Colonic mucosa (tissue), 4 donors: ENCODE measurements at places on chromosomes 4 and X. TPM values are rescaled to one million over a fixed set of nuclear protein-coding genes. Genes with fewer than 3 reads are reported as not detected.

The GAGE13 gene
- total RNA-seq, result not detected

The SPATA4 gene
- not detected for total RNA-seq

The RNF212 gene
- 2.3 TPM for total RNA-seq

The CLIC2 gene
- total RNA-seq, result 9.1 TPM

The SASH3 gene
- total RNA-seq, result 2.9 TPM

The ATP7A gene
- total RNA-seq, result 8.3 TPM

The GC gene
- 4.1 TPM for total RNA-seq

The TACC3 gene
- 99.7 TPM for total RNA-seq

The RFC1 gene
- 28.2 TPM for total RNA-seq

The RTL5 gene
- 1.2 TPM for total RNA-seq

The MAGEB17 gene
- total RNA-seq, result not detected

GRCh38 chr4:10371121-10371520 lies 86.1 kb downstream of the ZNF518B start:
- no peak for DNase-seq

GRCh38 chrX:39729981-39730661 lies 367.6 kb downstream of the BCOR start:
- DNase-seq, result no peak

- no peak for DNase-seq
These were observed 19.0 kb downstream of the MAGEC2 start for GRCh38 chrX:142186103-142186502.

- DNase-seq, result no peak
These were observed 251.5 kb upstream of the RASGEF1B start for GRCh38 chr4:81723019-81723884.

GRCh38 chr4:114349543-114350175 lies 248.9 kb upstream of the UGT8 start:
- DNase-seq, result no peak

DNA sequence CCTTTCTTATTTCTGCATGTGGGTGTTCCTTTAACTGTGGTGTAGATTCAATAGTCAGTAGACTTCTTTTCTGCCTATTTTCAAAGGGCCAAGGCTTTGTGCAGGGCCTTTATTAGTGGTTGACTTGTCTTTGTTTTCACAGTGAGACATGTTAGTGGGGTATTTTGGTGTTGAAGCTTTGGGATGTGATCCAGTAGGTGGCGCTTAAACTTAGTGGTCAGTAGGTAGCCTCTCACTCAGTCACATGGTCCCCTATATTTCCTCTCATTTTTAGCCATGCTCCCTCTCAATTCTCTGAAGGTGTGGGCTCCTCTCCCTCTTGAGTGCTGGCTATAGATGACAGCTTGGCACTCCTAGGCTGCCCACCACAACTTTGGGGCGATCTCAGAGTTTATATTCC lies 23.4 kb upstream of the SLC10A7 start:
- DNase-seq, result no peak

GRCh38 chr4:20106921-20107320 lies 144.8 kb upstream of the SLIT2 start:
- DNase-seq, result no peak

- DNase-seq, result no peak
These were observed 83.7 kb downstream of the FAT4 start for GRCh38 chr4:125398263-125399002.

- DNase-seq, result peak; percentile 34
These were observed 66.8 kb upstream of the UCP1 start for GRCh38 chr4:140635606-140636005.

- DNase-seq, result no peak
These were observed 57.0 kb downstream of the MTMR8 start for GRCh38 chrX:64338296-64338695.

GRCh38 chrX:148269513-148269912 lies 230.9 kb upstream of the AFF2 start:
- DNase-seq, result no peak

DNA sequence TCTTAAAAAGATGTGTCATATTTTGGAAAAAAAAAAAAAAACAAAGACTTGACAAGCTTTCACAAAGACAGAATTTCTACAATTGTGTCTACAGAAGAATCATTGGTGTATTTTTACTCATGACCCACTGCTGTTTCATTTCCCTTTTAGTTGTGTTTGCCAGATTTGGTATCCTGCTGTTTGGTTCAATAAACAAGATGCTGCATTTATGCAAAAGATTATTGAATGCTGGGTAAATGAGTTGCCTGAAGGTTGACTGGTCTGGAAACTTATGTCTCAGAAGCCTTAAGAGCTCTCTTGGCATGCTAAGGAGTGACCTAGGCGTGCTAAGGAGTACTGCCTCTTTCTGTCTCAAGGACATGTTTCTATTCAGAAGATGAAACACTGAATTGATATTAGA lies 64.9 kb upstream of the NPY2R start:
- DNase-seq, result no peak

DNA sequence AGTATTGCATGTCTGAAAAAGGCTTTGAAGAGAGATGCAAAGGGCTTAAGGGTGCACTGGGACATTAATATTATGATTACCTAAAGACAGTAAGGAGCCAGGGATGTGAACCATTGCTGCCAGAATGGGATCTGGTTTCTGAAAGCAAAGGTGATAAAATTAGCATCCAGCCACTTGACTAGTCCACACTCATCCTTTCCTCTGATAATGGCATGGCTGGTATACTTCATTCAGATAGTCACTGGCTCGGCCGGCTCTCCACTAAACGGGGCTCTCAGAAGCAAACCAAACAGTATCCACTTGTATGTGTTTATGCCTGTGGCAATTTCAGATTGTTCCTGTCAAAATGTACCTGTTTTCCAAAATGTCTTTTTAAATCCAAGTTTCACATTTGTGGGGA lies 46.4 kb downstream of the MAMLD1 start:
- DNase-seq, result no peak

DNA sequence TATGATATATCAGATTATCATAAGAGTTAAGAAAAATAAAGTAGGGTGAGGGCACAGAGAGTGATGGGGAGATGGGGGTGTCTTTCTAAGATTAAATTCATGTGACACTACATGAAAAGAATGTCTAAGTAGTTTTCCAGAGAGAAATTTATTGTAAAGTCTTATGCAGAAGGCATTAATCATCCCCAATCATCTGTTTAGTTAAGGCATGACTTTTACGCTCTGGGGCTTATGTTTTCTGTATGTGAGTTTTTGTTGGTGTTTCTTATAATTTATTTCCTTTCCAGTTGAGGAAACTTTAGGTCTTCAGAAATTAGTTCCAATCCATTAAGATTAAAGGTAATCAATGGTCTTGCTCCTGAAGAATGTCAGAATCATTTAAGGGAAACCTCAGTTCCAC lies 383.0 kb upstream of the GALNT7 start:
- no peak for DNase-seq

DNA sequence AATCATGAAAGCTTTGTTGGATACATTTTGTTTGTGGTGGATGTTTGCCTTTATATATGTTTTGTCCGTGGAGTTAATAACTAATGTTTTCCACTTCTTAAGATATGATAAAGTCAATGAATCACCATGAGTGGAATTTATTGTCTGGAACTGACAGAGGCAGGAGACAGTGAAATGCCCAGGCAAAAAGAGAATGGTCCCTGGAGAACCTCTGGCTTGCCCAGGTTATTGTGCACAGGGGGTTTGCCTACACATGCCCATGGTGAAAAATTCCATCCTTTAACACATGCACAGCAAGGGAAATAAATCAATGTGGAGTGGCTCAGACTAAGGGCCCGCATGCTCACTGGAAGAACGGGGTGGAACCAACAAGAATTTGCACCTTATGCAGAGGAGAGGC lies 964.3 kb upstream of the GRIA3 start:
- no peak for DNase-seq

DNA sequence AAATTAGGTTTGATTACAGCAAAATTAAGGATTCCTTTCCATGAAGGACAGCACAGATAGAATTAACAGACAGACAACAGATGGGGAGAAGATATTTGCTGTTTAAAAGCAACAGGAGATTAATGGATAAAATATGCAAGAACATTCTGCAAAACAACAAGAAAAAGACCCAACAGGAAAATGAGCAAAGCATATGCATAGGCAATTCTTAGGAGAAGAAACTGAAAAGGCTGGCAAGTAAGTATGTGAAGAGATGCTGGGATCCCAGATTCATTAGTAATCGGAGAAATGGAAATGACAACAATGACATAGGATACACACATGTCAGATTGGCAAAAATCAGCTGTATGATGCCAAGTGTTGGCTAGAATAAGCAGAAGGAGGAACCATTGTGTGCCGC lies 27.5 kb upstream of the HMGB3 start:
- DNase-seq, result no peak

DNA sequence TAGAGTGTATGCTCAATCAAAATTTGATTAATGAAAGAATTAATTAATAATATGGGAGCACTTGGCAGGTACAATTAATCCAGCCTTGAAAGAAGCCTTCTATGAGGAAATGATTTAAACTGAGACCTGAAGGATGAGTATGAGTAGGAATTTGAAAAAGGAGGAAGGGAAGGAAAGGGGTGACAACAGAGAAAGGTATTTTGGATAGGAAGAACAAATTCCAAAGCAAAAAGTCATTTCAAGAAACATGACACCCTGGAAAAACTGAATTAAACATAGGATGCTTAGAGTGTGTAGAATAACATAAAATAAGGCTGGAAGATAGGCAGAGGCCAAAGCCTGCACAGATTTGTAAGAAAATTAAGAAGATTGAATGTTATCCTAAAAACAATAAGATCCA lies 29.6 kb downstream of the PHOX2B start:
- no peak for DNase-seq

DNA sequence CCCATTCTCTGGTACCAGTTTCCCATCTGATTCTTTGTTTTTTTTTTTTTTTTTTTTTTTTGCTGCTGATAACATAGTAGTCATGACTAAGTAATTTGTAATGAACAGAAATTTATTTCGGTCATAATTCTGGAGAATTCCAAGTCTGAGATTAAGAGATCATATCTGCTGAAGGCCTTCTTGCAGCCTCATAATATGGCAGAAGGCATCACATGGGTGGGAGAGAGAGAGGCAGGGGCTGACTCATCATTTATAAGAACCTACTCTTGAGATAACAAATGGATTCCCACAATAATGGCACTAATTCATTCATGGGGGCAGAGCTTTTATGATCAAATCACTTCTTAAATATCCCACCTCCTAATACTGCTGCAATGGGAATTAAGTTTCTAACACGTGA lies 1034.3 kb downstream of the STIM2 start:
- no peak for DNase-seq

DNA sequence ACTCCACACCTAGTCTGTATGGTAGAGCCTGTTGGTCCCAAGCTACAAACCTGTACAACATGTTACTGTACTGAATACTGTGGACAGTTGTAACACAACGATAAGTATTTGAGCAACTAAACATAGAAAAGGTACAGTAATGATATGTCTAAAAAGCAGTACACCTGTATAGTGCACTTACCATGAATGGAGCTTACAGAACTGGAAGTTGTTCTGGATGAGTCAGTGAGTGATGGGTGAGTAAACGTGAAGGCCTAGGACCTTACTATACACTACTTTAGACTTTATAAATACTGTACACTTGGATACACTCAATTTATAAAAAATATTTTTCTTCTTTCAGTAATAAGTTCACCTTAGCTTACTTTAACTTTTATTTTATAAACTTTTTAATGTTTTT lies 104.0 kb downstream of the TMA16 start:
- DNase-seq, result no peak

GRCh38 chr4:17526695-17527477 lies 11.9 kb downstream of the CLRN2 start:
- DNase-seq, result no peak

GRCh38 chr4:52687696-52688095 lies 28.6 kb upstream of the USP46 start:
- no peak for DNase-seq

DNA sequence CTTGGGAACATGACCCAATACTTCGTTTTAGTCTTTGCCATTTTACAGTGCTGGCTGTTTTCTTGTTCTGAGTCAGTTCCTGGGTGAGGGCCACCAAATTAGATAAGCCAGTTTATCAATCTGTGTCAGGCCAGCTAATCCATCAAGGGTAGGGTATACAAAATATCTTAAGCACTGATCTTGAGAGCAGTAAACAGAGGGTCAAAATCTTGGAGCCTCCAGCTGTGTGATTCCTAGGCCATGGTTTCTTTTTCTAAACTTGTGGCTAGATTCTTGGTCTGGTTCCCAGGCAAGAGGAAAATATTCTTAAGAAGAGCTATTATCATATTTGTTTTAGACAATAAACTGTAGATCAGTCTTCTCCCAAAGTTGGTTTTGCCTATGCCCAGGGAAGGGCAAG lies 1396.6 kb upstream of the PABPC4L start:
- no peak for DNase-seq

DNA sequence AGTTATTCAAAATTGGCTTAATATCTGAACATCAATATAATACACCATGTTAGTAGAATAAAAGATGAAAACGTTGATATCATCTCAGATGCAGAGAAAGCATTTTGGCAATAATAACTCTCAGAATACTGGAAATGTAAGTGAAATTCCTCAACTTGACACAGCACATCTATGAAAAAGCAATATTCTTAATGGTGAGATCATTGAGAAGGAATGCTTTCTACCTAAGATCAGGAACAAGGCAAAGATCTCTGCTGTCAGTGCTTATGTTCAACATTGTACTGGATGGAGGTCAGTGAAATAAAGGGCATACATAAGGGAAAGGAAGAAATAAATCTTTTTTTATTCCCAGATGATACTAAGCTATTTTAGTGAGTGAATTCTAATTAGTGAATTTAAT lies 40.6 kb downstream of the MRPL1 start:
- no peak for DNase-seq

- DNase-seq, result no peak
These were observed 180.8 kb upstream of the ANXA3 start for GRCh38 chr4:78370631-78371372.
